ENCODE measurements at places on chromosomes 3 and 15. TPM values are rescaled to one million over a fixed set of nuclear protein-coding genes. Genes with fewer than 3 reads are reported as not detected.

- DNase-seq, result no peak
Measured at GRCh38 chr3:174132006-174132405, 727.1 kb upstream of the NAALADL2 start.

GRCh38 chr3:183613366-183614285 is 21.8 kb upstream of the KLHL24 start:
- no peak for DNase-seq

DNA sequence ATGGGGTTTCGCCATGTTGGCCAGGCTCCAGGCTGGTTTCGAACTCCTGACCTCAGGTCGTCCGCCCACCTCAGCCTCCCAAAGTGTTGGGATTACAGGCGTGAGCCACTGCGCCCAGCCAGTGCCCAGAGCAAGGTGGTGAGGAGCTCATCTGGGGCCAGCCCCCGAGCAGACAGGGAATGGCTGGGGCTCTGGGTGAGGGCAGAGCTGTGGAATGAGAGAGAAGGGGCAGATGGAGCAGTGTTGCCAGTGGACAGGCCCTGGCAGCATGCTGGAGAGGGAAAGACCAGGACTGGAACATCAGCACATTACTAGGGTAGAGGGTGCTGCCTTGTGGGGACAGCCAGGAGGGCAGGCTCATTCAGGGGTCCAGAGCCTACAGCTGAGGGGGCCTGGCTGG is 37.1 kb upstream of the LIMD1 start:
- DNase-seq, result no peak

- no peak for DNase-seq
Measured at GRCh38 chr3:43320288-43320687, 33.9 kb downstream of the SNRK start.

- DNase-seq, result no peak
Measured at GRCh38 chr15:34606545-34606944, 23.1 kb upstream of the GOLGA8B start.

Gene GOLGA6L4
- 0.19 TPM for total RNA-seq

Gene PRTG
- 508 TPM for total RNA-seq

Gene CPEB1
- 2.1 TPM for total RNA-seq

Measured in neural progenitor cell (in vitro differentiated cells).